T-helper 2 cell treated with Interferon-gamma antibody and Interleukin-4, amounts not matched to agents 100 ng/mL and 5 ng/mL, for 36 hours (primary cell): ENCODE measurements at places on chromosomes 13 and 19. TPM values are rescaled to one million over a fixed set of nuclear protein-coding genes. Genes with fewer than 3 reads are reported as not detected.

Gene LRRC63
- total RNA-seq = 1.1 and 1.2 TPM in 2 replicates

Gene ZNF799
- 3.7 and 4.3 TPM in 2 replicates for total RNA-seq

Gene ZNF587
- 36.1 and 37.7 TPM in 2 replicates for total RNA-seq

Gene ACP7
- not detected in 2 replicates for total RNA-seq

Gene URAD
- not detected in 2 replicates for total RNA-seq

Gene OR7C1
- not detected in 2 replicates for total RNA-seq

Gene NTF4
- not detected in 2 replicates for total RNA-seq

Gene ZNF541
- 0.39 and 0.50 TPM in 2 replicates for total RNA-seq

Gene CKM
- total RNA-seq = not detected in 2 replicates

Gene AP2A1
- total RNA-seq = 70.9 and 73.8 TPM in 2 replicates

Gene CGB5
- total RNA-seq = not detected in 2 replicates

Gene POGLUT2
- total RNA-seq = 13.4 and 14.0 TPM in 2 replicates

Gene TSSK6
- 3.0 and 3.3 TPM in 2 replicates for total RNA-seq

Gene CEACAM20
- not detected in 2 replicates for total RNA-seq

Gene FOSB
- total RNA-seq = 1.9 and 2.1 TPM in 2 replicates

Gene KLK6
- not detected in 2 replicates for total RNA-seq

Gene VSTM2B
- not detected in 2 replicates for total RNA-seq

Gene TICAM1
- total RNA-seq = 20.5 and 22.8 TPM in 2 replicates

Gene ZNF71
- 5.5 and 5.8 TPM in 2 replicates for total RNA-seq

Gene FOXO1
- 31.5 and 31.7 TPM in 2 replicates for total RNA-seq

Gene ZNF154
- 4.3 and 5.1 TPM in 2 replicates for total RNA-seq

Gene TMEM38A
- total RNA-seq = 2.8 and 3.4 TPM in 2 replicates

Gene NLRP7
- not detected in 2 replicates for total RNA-seq

Gene CLDND2
- 5.1 and 5.7 TPM in 2 replicates for total RNA-seq

Gene SERPINE3
- total RNA-seq = not detected in 2 replicates

Gene HCST
- 93.1 and 96.2 TPM in 2 replicates for total RNA-seq

Gene KCNN4
- 36.9 and 39.9 TPM in 2 replicates for total RNA-seq

Gene KIR3DL2
- 0.73 and 0.93 TPM in 2 replicates for total RNA-seq

Gene SYNGR4
- not detected in 2 replicates for total RNA-seq

Gene TEX101
- total RNA-seq = not detected in 2 replicates

Gene C19orf47
- 25.6 and 26.3 TPM in 2 replicates for total RNA-seq

Gene IGSF23
- not detected in 2 replicates for total RNA-seq

Gene CPB2
- total RNA-seq = not detected in 2 replicates

Gene MAB21L1
- not detected in 2 replicates for total RNA-seq

Gene SIGLEC14
- not detected in 2 replicates for total RNA-seq

Gene CNN1
- total RNA-seq = not detected in 2 replicates

Gene ZFP28
- 2.0 and 2.3 TPM in 2 replicates for total RNA-seq

Gene KCNJ14
- total RNA-seq = 1.6 and 1.8 TPM in 2 replicates

Gene DNMT1
- total RNA-seq = 398 and 410 TPM in 2 replicates

Gene ZIC5
- not detected in 2 replicates for total RNA-seq

Gene ADPRHL1
- 0.98 TPM in 2 replicates for total RNA-seq

Gene LMTK3
- 2.8 and 3.4 TPM in 2 replicates for total RNA-seq

Gene UCHL3
- total RNA-seq = 37.9 and 41.6 TPM in 2 replicates

Gene ZNF66
- 12.1 and 14.0 TPM in 2 replicates for total RNA-seq

Gene ZNF418
- 1.5 and 2.6 TPM in 2 replicates for total RNA-seq

Gene CD209
- total RNA-seq = not detected in 2 replicates
